ENCODE measurements at places on chromosomes 3 and 15.
A peak's percentile ranks its signal among the peaks of the same experiment; 100 is the strongest.

GRCh38 chr3:1969281-1969680, 129.4 kb upstream of the CNTN4 start:
- no peak for DNase-seq

GRCh38 chr3:172182797-172183196, 143.4 kb downstream of the FNDC3B start:
- no peak for DNase-seq

DNA sequence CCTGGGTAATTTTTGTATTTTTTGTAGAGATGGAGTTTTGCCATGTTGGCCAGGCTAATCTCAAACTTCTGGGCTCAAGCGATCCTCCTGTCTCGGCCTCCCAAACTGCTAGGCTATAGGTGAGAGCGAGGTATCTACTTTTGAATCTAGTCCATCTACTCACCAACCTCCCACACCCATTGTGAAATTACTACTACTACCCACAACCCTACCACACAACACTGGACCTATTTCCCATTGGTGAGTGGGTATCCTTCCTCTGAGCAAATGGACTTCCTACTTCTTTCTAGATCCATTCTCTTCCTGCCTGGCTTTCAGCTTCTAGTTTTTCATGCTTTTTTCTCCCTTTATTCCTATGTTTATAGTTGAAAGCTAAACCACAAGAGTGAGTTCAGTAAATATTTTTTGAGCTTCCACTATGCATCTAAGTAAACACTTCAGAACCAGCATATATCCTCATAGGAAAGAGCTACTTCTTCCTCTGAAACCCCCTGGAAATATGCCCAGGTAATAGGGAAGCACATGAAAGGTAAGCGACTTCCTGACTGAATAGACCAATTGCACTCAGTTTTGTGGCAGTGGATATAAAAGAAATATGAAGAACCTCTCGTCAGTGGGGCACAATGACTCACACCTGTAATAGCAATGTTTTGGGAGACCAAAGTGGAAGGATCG, 39.1 kb downstream of the MYO1E start:
- DNase-seq = no peak

DNA sequence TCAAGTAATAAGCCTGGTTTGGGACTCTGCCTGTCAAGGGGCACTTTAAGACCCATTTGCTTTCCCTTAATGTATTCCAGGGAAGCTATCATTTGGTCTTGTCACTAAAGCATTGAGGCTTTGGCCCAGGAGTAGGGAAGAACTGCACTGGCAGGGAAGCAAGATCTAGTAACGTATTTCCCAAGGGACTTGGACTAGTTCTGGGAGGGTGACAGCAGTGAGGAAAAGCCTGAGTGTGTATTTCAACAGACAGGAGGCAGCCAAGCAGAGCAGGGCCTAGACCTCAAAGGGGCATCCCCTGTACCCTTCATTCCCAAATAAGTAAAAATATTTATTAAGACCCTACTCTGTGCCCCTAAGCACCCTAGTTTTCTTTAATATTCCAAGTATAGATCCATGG, 92.8 kb downstream of the SRGAP3 start:
- DNase-seq = no peak

DNA sequence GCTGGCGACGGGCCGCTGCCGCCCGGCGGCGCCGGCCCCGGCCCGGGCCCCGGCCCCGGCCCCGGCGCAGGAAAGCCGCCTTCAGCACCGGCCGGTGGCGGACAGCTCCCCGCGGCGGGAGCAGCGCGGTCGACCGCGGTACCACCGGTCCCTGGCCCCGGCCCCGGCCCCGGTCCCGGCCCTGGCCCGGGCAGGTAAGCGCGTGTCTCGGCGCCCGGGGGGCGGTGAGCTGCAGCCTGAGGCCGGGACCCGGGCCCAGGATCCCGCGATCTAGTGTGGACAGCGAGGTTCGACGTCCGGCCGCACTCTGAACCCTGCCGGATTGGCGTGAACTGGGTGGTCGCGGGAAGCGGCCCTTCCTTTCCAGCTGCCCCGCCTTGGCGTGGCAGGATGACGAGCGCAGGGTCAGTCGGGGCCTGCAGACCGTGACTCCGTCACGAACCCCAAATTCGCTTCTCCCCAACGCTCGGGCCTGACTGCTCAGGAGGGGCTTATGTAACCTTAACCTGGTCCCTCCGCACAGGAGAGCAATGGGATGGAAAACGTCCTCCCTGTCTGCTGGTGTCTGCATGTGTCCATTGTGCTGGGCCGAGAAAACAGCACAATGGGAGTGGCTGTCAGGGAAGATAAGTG, 472 bp downstream of the BSN start:
- DNase-seq = no peak

DNA sequence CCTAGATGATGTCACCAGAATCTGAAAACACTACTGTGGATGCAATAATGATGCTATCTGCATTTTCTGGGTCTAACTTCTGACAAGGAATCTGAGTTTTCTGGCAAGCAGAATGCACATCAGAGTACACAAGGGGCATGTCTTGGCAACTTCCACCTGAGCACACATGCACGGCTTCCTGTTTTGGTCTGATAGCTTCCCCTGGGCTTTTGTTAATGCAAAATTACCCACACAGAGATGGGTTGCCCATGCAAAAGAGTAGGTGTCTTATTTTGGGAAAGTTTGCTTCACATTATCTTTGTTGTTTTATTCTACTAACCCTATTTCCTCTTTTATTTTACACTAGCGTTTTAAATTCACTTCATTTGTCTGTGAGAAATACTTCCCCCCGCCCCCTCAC, 74.2 kb upstream of the SATB1 start:
- DNase-seq = peak; percentile 80

DNA sequence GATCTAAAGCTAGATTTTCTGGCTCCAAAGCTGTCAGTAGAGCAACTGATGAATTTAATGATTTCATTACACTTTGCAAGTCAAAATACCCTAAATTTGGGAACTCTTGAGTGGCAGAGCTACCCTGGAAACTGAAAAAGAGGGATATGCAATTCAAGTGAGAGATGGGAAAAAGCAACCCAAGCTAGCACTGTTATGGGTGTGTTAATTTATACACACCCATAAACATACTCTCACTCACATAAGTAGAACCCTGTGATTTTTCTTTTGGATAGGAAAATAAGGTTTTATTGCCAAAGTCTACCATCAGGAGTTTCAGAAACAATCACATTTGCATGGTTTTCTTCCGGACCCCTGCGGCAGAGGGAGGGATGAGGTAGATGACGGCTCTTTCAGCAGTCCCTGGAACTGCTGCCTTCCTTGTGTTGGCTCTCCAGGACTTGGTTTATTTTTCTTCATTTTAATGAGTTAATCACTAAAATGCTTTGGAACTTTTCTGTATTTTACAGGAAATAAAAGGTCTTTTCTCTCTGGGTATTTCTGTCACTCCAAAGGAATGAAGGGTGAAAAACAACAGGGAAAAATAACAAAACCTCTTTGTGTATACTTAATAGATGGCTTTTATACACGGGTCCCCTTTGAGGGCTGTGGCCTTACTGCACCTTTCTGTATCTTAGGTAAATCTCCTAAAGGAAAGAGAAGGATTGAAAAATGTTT, 63.8 kb downstream of the TTC23 start:
- DNase-seq = no peak

DNA sequence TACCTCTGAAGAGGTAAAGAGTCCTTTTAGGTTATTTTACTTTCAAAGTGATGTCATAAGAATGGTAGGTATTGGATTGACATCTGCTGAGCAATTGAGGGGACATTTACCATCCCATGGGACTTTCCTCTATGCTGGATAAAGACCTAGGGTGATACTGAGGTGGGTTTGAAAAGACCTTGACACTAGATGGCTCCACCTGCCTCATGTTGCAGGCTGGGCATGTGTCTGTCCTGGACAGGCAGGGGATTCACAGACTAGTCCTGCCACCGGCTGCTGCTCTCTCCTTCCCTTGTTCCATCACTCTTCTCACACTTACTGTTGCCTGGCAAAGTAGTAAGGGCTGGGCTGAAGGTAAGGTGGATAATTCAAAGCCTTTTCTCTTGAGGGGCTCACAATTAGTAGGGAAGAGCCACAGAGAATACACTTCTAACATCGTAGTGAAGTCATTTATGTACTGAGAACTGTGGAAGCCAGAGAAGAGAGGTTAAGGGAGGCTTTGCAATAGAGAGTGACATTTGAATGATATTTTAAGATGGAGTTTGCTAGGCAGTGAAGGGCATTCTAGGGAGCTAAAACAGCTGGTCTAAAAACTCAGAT, 27.7 kb downstream of the TRAK1 start:
- peak; percentile 51 for DNase-seq

GRCh38 chr3:194723846-194724618, 38.3 kb downstream of the FAM43A start:
- DNase-seq = no peak
